ENCODE measurements at places on chromosomes 2 and 18.
A peak's percentile ranks its signal among the peaks of the same experiment; 100 is the strongest.

DNA sequence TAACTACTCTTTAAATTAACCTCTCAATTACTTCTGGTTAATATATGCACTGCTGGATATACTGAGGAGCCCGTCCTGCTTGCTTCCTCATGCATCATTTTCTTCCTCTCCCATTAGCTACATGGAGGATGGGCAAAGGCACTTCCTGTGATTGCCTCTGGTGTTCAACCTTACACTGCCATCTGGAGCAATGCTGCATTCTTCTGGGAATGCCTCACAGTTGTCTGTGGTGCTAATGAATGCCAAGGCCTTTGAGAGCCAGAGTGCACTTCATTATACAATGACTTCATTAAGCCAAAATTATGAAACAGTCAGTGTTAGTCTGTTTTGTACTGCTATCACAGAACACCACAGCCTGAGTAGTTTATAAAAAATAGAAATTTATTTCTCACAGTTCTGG lies 134.8 kb upstream of the DOCK10 start:
- H3K4me1 ChIP-seq, result no peaks in the 10 kb centered on the region
- DNase-seq, result no peak
- H3K4me3 ChIP-seq, result no peak overlapping the region
- H3K27me3 ChIP-seq, result no peaks in the 10 kb centered on the region
- no peak overlapping the region for H3K27ac ChIP-seq

DNA sequence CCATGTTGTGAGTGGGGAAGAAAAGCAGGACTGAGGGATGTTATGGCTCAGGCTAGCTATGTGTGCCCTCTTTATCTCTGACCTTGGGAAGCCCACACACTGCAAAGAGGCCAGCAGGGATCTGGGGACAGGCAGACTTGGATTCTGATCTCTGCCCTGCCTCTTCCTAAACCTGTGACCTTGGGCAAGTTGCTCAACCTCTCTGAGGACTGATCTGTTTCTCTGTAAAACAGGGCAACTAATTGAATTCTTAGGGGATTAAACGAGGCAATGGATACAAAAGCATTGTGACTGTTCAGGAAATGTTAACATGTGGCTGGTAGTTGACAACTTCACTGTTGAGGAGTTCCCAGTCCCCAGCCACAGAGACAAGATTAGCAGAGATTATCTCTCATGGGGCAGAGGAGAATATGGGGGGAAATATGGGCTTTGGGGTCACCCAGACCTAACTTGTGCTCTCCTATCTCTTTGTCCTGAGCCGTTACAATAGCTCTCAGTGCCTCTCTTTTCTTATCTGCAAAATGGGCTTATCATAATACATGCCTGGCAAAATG lies 184.7 kb upstream of the GLI2 start:
- peaks cover 13% of the 10 kb centered on the region for H3K4me1 ChIP-seq
- no peaks in the 10 kb centered on the region for H3K36me3 ChIP-seq
- H3K4me3 ChIP-seq, result no peak overlapping the region
- DNase-seq, result no peak
- no peak overlapping the region for H3K27ac ChIP-seq

- no peak overlapping the region for H3K27ac ChIP-seq
- H3K36me3 ChIP-seq, result no peaks in the 10 kb centered on the region
- DNase-seq, result peak; percentile 34
- no peak overlapping the region for H3K4me3 ChIP-seq
- no peaks in the 10 kb centered on the region for H3K4me1 ChIP-seq
Observed at GRCh38 chr2:211455216-211455841, 898.9 kb downstream of the CPS1 start.

- no peak overlapping the region for H3K4me3 ChIP-seq
- H3K27ac ChIP-seq, result no peak overlapping the region
Observed at GRCh38 chr2:189049709-189050164, 75.6 kb downstream of the COL3A1 start.

- H3K27ac ChIP-seq, result no peak overlapping the region
- H3K4me1 ChIP-seq, result no peaks in the 10 kb centered on the region
- no peak overlapping the region for H3K4me3 ChIP-seq
Observed at GRCh38 chr2:53437371-53437770, 330.2 kb upstream of the CHAC2 start.

GRCh38 chr2:203498161-203498560 lies 36.9 kb downstream of the RAPH1 start:
- H3K27ac ChIP-seq, result peak overlapping the region; percentile 32
- no peaks in the 10 kb centered on the region for H3K27me3 ChIP-seq
- H3K4me3 ChIP-seq, result no peak overlapping the region
- DNase-seq, result peak; percentile 63

DNA sequence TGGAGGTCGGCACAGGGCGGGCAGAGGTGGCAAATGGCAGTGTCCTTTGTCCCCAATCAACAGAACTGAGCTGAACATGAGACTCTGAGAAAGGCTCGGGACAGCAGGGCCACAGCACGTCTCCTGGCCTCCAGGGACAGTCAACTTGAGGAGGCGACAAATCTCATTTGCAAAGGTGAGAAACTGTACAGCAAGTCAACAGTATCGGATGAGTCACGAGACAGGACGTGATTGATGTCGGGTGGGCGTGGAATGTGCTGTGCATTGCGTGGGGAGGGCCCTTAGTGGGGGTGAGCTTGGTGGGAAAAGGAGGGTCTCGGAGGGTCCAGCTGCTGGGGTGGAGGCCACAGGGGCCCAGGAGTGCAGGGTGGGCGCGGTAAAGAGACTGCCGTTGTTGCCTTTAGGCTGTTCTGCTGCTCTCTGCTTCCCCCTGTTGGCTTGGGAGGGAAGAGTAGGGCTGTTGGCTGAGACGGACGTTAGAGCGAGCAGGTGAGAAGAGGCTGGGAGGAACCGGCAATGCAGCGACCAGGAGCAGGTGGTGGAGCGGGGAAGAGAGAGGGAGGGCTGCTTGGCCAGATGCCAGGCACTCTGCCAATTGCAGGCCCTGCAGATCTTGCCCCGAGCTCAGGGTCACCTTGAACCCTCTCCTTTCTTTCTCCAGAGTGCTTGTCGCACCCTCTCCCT lies 164.3 kb downstream of the BCL2 start:
- H3K4me3 ChIP-seq, result peak overlapping the region; percentile 34
- peak; percentile 92 for DNase-seq
- peaks cover 15% of the 10 kb centered on the region for H3K4me1 ChIP-seq
- no peaks in the 10 kb centered on the region for H3K27me3 ChIP-seq

GRCh38 chr2:27776696-27777095 lies 5.2 kb downstream of the MRPL33 start:
- H3K4me1 ChIP-seq, result peaks cover 76% of the 10 kb centered on the region
- no peaks in the 10 kb centered on the region for H3K27me3 ChIP-seq
- H3K27ac ChIP-seq, result no peak overlapping the region
- no peak overlapping the region for H3K4me3 ChIP-seq
- DNase-seq, result no peak
- peaks cover 33% of the 10 kb centered on the region for H3K36me3 ChIP-seq

DNA sequence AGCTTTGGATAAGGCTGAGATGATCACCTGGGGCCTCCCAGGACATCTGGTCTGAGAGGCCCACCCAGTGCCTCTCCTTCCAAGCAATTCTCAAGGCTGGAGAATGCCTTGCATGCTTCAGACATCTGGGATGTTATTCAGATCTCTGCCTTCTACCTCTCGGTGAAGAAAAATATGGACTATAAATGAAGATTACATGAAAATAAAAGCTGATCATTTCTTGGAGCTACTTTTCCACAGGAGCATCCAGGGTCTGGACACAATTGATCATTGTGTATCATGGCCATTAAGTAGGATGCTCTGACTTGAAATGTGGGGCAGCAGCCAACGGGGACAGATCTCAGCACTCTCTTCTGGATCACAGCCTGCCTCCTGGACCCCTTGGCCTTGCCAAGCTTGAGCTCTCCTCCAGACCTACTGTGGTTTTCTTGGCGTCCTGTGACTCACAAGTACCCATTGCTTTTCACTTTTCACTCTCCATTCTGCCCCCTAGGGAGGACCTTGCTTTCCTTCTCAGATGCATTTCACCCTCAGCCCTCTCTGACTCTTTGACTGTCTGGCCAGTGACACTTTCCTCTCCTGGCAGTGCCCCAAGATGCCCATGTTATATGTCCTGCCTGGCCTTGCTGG lies 203.1 kb downstream of the INSIG2 start:
- no peaks in the 10 kb centered on the region for H3K36me3 ChIP-seq
- H3K4me1 ChIP-seq, result no peaks in the 10 kb centered on the region
- no peak overlapping the region for H3K27ac ChIP-seq

DNA sequence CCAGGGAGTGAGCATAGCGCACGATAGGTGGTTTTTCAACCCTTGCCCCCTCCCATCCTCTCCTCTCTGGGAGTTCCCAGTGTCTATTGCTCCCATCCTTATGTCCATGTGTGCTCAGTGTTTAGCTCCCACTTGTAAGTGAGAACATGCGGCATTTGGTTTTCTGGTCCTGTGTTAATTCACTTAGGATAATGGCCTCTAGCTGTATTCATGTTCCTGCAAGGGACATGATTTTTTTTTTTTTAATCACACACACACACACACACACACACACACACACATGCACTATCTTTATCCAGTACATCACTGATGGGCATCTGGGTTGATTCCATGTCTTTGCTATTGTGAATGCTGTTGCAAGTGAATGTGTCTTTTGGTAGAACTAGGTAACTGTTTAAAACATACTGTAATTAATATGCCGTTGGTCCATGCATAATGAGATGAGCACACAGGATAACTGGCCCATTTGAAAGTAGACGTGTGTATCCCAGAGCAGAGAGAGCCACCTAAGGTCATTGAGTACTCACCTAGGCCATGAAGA lies 43.2 kb upstream of the SIX2 start:
- H3K27ac ChIP-seq, result no peak overlapping the region
- peaks cover 6% of the 10 kb centered on the region for H3K27me3 ChIP-seq
- no peaks in the 10 kb centered on the region for H3K36me3 ChIP-seq
- no peak for DNase-seq
- H3K4me3 ChIP-seq, result no peak overlapping the region
- no peaks in the 10 kb centered on the region for H3K4me1 ChIP-seq

- H3K4me1 ChIP-seq, result peaks cover 3% of the 10 kb centered on the region
- no peak overlapping the region for H3K4me3 ChIP-seq
- H3K36me3 ChIP-seq, result peaks cover 10% of the 10 kb centered on the region
- H3K27ac ChIP-seq, result no peak overlapping the region
- no peak for DNase-seq
Observed at GRCh38 chr2:46643951-46644350, 164.6 kb downstream of the TMEM247 start.

- no peaks in the 10 kb centered on the region for H3K27me3 ChIP-seq
- no peaks in the 10 kb centered on the region for H3K36me3 ChIP-seq
- no peak overlapping the region for H3K27ac ChIP-seq
- no peaks in the 10 kb centered on the region for H3K4me1 ChIP-seq
Observed at GRCh38 chr2:129796801-129797488, 182.5 kb upstream of the RAB6C start.

GRCh38 chr2:85130407-85130806 lies 2.8 kb upstream of the TCF7L1 start:
- no peaks in the 10 kb centered on the region for H3K36me3 ChIP-seq
- peaks cover 34% of the 10 kb centered on the region for H3K27me3 ChIP-seq
- H3K27ac ChIP-seq, result no peak overlapping the region
- peaks cover 28% of the 10 kb centered on the region for H3K4me1 ChIP-seq

DNA sequence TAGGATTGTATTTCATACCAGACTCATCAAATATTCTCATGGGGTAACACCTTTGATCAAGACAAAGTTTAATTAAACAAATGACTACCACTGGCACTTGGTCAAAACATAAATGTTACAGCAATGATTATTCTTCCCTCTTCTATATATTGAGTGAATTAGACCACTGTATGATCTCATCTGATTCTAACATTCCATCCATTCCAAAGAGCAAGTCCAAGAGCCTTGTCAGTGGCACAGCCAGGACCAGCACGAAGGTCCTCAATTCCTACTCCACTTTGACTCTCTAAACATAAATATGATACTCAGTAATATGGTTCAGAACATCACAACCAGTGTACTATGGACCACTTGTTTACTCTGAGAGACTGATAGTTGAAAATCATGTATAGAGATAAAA lies 86.4 kb downstream of the AP1S3 start:
- no peak overlapping the region for H3K4me3 ChIP-seq
- H3K27ac ChIP-seq, result no peak overlapping the region

GRCh38 chr2:212357606-212358005 lies 181.0 kb downstream of the ERBB4 start:
- H3K27ac ChIP-seq, result no peak overlapping the region
- no peaks in the 10 kb centered on the region for H3K36me3 ChIP-seq
- no peaks in the 10 kb centered on the region for H3K4me1 ChIP-seq
- DNase-seq, result no peak
- H3K27me3 ChIP-seq, result no peaks in the 10 kb centered on the region

DNA sequence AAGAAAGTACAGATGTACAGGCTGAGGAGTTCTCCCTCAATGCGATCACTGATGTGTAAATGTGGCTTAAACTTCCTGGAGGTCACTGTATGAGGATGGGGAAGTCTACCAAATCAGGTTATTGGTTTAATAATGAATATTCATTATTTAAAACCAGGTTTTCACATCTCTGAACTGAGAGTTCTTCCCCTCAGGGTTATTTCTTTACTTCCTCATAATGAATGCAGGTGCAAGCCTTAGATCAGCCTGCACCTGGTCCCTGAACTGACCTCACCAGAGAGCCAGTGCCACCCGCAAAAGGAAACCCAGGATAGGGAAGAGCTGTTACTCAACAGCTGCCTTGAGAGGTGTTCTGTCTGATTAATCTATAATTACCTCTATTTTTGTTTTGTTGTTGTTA lies 369.0 kb downstream of the EPHA4 start:
- H3K27ac ChIP-seq, result no peak overlapping the region
- no peak for DNase-seq
- no peaks in the 10 kb centered on the region for H3K4me1 ChIP-seq
- no peak overlapping the region for H3K4me3 ChIP-seq

GRCh38 chr18:52348209-52348608 lies 8.2 kb downstream of the DCC start:
- DNase-seq, result no peak
- H3K27ac ChIP-seq, result no peak overlapping the region
- peaks cover 5% of the 10 kb centered on the region for H3K27me3 ChIP-seq

- H3K27ac ChIP-seq, result no peak overlapping the region
- no peak overlapping the region for H3K4me3 ChIP-seq
- H3K4me1 ChIP-seq, result no peaks in the 10 kb centered on the region
- no peak for DNase-seq
- peaks cover 65% of the 10 kb centered on the region for H3K36me3 ChIP-seq
Observed at GRCh38 chr2:159744363-159744762, 32.1 kb downstream of the MARCHF7 start.

Measured in stomach (tissue), 19 donors.